ENCODE measurements at places on chromosomes 13 and 19. TPM values are rescaled to one million over a fixed set of nuclear protein-coding genes. Genes with fewer than 3 reads are reported as not detected.

DNA sequence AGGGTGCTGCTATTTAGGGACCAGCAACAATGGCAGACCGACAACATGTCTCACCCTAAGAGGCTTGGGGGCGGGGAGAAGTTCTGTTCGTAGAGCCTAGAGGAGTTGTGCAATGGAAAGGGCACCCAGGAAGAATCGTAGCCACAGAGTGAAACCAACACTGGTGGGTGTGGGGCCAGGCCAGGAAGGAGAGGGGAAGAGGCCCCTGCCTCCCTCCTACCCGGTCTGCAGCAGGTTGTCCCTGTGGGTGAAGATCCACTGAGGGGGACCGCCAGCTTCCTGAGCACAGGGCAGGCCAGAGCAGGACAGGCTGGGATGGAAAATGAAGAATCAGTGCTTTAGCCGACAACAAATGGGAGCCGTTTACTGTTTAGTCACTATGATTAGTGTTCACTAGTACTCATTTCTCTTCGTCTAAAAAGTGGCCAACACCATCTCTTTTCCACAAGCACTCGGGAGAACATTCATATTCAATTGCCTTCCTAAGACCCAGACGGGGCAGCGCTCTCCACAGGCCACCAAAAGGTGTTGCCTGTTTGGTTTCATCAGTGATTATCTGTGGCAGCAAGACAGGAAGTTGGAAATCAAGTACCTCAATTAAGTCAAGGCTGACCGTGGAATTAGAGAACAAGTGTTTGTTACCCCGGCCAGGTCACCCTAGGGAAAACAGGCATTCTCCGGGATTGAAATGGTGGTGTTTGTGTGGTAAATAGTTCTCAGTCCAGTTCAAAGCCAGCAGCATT, 1.1 kb upstream of the ATP11A start:
- no peaks in the 10 kb centered on the region for H3K36me3 ChIP-seq
- peak overlapping the region; percentile 93 for H3K27ac ChIP-seq
- DNase-seq = peak; percentile 56
- peaks cover 39% of the 10 kb centered on the region for H3K4me1 ChIP-seq
- no peak overlapping the region for H3K4me3 ChIP-seq

DNA sequence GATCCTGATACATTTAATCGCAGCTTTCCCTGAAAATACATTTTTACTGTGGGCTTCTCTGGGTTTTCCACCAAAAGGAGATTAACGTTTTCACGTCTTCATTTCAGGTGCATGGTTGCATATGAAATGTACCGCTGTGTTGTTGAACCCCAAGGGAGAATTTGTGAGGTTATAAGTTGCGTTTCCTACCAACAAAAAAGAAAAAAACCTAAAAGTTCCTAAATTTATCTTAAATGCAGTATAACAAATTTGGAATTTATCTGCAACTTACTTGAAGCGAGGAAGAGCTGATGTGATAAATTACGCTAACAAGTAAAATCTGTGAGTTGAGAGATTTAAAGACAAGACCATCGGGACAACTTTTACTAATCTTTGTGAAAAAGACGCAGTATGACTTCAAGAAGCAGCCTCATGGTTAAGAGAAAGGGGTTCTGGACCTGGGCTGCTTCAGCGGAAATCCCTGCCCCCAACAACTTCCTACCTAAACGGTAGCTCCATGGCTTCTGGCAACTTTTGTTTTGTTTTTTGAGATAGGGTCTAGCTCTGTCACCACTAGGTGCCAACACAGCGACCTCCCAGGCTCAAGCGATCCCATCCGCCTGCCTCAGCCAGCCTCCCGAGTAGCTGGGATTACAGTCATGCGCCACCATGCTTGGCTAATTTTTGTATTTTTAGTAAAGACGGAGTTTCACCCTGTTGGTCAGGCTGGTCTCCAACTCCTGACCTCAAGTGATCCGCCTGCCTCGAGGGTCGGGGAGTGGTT, 958 bp upstream of the OBI1 start:
- DNase-seq = no peak
- no peaks in the 10 kb centered on the region for H3K27me3 ChIP-seq
- peak overlapping the region; percentile 73 for H3K4me3 ChIP-seq

- no peak overlapping the region for H3K4me3 ChIP-seq
- H3K27me3 ChIP-seq = no peaks in the 10 kb centered on the region
- DNase-seq = peak; percentile 33
- H3K36me3 ChIP-seq = no peaks in the 10 kb centered on the region
Observed at GRCh38 chr13:27476943-27477703, 26.8 kb upstream of the MTIF3 start.

GRCh38 chr13:106467427-106468122, 67.9 kb downstream of the EFNB2 start:
- no peak overlapping the region for H3K27ac ChIP-seq
- H3K36me3 ChIP-seq = no peaks in the 10 kb centered on the region
- H3K4me3 ChIP-seq = no peak overlapping the region
- H3K4me1 ChIP-seq = peaks cover 5% of the 10 kb centered on the region
- no peak for DNase-seq

- H3K4me3 ChIP-seq = no peak overlapping the region
- no peaks in the 10 kb centered on the region for H3K27me3 ChIP-seq
- no peak for DNase-seq
- H3K4me1 ChIP-seq = peaks cover 7% of the 10 kb centered on the region
- no peaks in the 10 kb centered on the region for H3K36me3 ChIP-seq
Observed at GRCh38 chr13:21735701-21736401, 65.0 kb downstream of the FGF9 start.

DNA sequence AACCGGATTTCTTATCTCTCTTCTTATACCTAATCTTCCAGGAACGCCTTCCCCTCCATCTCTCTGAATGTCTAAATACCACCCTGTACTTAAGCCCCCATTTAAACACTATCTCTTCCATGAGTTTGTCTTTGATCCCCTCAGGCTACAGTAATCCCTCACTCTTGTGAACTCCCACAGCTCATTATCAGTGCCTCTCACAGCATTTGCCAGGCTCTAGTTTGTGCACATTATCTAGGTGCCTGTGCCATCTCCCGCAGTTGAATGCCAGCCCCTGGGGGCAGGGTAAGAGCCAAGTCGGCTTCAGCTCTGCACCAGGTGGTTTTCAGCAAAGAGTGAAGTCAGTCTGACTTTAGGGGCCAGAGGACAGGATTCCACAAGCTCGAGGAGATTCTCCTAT, 71.4 kb downstream of the FREM2 start:
- no peak overlapping the region for H3K4me3 ChIP-seq
- no peaks in the 10 kb centered on the region for H3K36me3 ChIP-seq
- no peak overlapping the region for H3K27ac ChIP-seq

- no peak for DNase-seq
- H3K36me3 ChIP-seq = no peaks in the 10 kb centered on the region
- H3K4me1 ChIP-seq = no peaks in the 10 kb centered on the region
Observed at GRCh38 chr13:102694937-102695336, at the start of gene METTL21C. METTL21C (minus strand) TSS chr13:102695044; CDS start chr13:102694498, 546 bp downstream.

DNA sequence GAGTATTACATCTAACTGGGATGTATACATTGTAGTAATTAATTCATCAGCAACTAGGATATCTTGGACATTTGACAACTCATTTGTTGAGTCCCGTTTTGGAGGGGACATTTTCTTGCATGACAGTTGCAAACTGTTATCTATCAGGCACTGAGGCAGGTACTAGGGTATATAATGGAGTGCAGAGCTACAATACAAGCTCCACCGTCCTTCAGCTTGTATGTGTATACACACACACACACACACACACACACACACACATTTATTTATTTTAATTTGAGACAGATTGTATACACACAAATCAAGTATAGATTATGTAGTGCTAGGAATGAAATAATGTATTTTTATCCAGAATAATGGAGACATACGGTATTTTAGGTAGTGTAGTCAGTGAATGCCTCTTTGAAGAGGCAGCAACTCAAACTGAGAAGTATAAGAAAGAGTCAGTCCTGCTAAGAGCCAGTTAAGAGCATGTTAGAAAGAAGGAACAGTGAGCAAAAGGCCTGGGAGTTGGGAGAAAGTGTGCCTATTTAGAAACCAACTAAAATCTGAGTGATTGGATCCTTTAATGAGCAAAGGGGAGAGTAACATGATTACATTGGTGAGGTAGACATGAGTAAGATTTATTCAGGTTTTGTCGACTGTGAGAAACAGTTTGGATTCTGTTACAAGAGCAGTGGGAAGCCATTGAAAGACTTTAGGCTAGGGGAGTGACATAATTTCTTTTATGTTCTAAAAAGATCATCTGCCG, 74.5 kb downstream of the NBEA start:
- no peaks in the 10 kb centered on the region for H3K27me3 ChIP-seq
- H3K27ac ChIP-seq = no peak overlapping the region
- no peaks in the 10 kb centered on the region for H3K4me1 ChIP-seq
- DNase-seq = no peak
- H3K36me3 ChIP-seq = no peaks in the 10 kb centered on the region
- no peak overlapping the region for H3K4me3 ChIP-seq

DNA sequence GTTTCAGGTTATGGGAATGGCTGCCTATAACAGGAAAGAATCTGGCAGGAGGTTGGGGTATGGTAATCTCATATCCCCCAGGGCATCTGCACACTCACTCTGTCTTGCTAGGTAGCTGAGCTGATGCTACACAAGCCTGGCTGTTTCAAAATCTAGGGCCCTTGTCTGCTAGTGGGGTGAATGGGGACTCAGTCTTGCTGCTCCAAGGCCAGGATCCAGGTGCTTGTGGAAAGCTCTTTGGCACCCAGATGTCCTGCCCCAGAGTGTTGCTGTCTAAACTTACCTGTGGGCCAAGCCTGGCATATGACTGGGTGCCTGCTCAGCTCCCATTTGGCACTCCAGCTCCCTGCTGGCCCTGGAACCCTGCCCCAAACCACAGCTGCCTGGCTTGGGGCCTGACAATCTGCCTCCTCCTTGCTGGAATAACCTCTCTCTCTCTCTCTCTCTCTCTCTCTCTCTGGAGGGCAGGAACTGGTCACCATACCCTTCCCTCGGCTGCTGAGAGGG, 158.1 kb upstream of the TSC22D1 start:
- no peak overlapping the region for H3K4me3 ChIP-seq
- DNase-seq = peak; percentile 83
- H3K27me3 ChIP-seq = no peaks in the 10 kb centered on the region
- H3K27ac ChIP-seq = peak overlapping the region; percentile 17
- H3K4me1 ChIP-seq = peaks cover 7% of the 10 kb centered on the region

DNA sequence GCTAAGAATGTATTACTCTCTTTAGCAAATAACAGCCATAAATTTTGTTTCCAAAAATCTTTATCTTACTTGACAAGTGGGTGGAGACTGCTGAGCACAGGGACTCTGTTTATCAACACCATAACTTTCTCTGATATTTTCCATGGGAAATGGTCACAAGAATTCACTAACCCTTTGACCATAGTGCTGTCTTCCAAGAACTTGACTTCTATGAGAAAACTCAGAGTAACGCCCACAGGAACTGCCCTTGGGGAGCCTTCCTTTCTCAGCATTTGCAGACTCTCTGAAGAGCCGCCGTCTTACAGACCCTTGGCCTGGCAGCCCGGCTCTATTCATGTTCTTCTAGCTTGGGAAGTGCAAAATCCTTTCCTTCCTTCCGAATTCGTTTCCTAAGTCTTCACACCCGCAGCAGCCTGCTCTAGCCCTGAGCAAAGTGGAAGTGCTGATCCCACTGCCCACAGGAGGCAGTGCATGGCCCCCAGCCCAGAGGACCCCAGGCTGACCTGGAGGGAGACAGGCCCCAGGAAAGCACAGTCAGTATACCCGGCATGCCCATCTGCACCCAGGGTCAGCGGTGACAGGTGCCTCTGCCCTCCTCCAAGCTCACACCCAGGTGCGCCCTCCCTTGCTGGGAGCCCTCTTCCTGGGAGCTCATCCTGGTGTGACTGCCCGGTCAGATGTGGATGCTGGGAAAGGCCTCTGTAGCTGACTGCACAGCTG, 10.2 kb downstream of the GAS6 start:
- no peak overlapping the region for H3K4me3 ChIP-seq
- H3K27me3 ChIP-seq = no peaks in the 10 kb centered on the region
- H3K4me1 ChIP-seq = peaks cover 71% of the 10 kb centered on the region
- no peak for DNase-seq
- peaks cover 1% of the 10 kb centered on the region for H3K36me3 ChIP-seq

DNA sequence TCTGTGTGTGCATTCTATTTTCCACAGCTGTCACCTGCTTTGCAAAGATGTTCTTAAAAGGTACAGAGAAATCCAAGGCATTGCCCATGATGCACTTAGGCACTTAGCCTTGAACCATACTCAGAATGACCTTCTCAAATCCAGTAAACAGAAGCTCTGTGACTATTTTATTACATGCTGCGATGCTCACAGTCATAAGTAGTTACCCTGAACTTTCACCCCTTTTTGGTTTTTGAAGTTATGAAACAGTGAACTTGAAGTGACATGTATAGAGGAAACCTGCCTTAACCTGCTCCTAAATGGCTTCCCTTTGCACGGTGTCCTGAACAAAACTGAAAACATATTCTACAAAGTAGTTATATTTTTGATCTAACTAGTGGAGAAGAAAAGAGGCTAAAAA, 100.4 kb downstream of the SLC10A2 start:
- H3K27ac ChIP-seq = no peak overlapping the region
- no peak overlapping the region for H3K4me3 ChIP-seq
- no peak for DNase-seq

Gene CLEC17A
- total RNA-seq = not detected

Gene ZNF628
- total RNA-seq = 8.2 TPM

Gene CGB1
- not detected for total RNA-seq

Gene GPC5
- total RNA-seq = not detected

Gene CD37
- 6.2 TPM for total RNA-seq

Gene STAP2
- 17.9 TPM for total RNA-seq

Gene ZNF225
- 2.0 TPM for total RNA-seq

Gene C5AR1
- 5.4 TPM for total RNA-seq

Gene ADPRHL1
- total RNA-seq = 6.0 TPM

Gene LRFN3
- total RNA-seq = 14.5 TPM
